ENCODE measurements at places on chromosomes 2 and 18.

- DNase-seq: no peak
Observed at GRCh38 chr2:199488772-199489400, 31.1 kb upstream of the SATB2 start.

DNA sequence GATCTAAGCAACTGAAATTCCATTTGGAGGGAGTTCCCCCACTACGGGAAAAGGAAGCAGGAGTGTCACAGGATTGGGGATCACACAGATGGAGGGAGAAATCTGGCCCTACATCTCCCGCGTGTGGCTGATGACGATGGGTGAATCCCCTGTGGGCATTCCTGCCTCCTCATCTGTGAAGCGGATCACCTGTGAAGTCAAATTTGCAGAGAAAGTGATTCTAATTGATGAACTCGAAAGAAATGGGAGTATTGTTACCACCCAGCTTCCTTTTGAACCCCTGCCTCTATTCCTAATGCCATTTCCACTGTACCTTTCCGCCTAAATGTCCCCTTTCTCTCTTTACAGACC is 92.0 kb downstream of the CMPK2 start:
- no peak for DNase-seq

- DNase-seq: no peak
Observed at GRCh38 chr18:21605213-21605612, 4.7 kb upstream of the ESCO1 start.

DNA sequence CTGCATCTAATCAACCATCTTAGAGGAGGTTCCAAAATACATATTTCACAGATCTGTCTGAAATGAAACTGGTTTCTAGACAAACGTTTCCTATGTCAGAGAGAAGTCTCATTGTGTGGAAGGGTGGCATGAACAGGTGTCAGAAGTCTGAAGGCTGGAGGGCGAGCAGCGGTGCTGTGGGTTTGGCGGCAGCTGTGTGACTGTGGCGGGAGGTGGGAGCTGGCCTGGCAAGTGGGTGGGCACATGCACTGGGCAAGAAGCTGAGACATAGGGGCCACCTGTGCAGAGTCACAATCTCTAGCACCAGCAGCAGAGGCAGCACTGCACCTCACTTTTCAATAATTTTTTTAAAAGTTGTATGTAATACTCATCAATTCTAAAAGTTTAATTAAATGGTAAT is 346.3 kb downstream of the DSC3 start:
- DNase-seq: no peak

GRCh38 chr2:14336759-14337382 is 295.6 kb upstream of the LRATD1 start:
- no peak for DNase-seq

DNA sequence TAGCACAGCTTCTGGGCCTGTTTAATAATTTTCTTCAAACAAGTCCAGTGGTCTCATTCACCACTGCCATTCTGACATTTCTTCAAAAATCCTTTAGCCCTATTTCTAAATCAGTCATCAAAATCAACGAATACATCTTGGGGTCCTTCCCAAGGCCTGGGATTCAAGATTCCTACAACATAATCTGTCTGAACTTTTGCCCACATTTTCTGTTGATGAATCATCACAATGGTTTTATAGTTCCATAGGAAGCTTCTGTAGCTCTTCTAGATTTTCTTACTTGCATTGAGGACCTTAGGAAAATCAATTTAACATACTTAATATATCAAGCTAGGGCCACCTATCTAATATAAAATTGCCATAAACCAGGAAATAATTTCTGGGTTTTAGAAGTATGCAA is 811.8 kb upstream of the ACVR2A start:
- no peak for DNase-seq

GRCh38 chr2:222622910-222623309 is 33.0 kb downstream of the FARSB start:
- DNase-seq: no peak

GRCh38 chr2:48483916-48484315 is 46.0 kb upstream of the STON1 start:
- DNase-seq: no peak

DNA sequence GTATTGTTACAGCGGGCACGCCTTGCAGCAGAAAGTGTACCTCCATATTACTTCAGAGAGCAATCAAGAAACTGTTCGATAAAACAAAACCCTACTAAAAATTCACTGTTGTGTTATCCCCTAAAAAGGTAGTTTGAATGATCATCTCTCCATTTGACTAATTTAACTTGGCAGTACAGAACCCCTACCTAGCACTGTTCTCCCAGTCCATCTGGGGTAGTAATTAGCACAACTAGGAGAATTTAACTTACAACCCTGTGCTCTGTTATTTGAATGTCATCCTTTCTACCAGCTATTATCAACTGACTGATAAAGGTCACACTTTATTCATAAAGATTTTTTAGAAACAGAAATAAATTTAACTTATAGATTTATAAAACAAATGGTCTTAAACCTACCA is 121.2 kb downstream of the EPB41L3 start:
- DNase-seq: no peak

- DNase-seq: no peak
Observed at GRCh38 chr18:46748466-46748865, 8.4 kb downstream of the ST8SIA5 start.

DNA sequence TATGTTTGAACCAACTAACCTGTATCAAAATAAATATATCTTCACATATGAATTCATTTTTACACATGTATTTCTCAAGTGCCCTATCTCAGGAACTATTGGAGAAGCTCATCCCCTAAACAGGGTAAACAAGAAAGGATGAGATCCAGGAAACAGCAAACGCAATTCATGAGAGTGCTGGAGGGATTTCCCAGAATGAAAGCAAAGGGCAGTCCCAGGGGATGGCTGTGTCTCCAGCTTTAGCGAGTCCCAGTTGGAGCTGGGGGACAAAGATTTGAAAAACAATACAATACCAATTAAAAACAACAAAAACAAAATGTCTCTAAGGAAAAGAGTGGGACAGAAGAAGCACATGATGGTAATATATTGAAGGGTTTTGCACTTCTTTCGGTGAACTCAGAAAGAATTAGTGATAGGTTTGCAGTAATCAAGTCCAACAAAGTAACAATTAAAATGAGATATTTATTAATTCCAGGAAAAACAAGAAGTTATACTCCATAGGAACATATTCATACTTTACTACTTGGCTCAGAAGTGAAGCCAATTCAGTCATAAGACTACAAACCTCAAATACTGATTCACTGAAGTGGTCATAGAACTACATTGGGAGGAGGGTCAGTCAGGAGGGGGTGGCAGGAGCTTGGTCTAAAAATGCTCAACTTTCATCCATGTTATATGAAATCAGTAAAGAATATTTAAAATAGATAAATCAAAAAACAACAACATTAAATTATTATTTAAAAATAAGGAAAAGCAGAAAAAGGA is 73.1 kb upstream of the PDE1A start:
- DNase-seq: no peak

GRCh38 chr2:235692671-235693171 is 198.9 kb downstream of the AGAP1 start:
- DNase-seq: no peak

DNA sequence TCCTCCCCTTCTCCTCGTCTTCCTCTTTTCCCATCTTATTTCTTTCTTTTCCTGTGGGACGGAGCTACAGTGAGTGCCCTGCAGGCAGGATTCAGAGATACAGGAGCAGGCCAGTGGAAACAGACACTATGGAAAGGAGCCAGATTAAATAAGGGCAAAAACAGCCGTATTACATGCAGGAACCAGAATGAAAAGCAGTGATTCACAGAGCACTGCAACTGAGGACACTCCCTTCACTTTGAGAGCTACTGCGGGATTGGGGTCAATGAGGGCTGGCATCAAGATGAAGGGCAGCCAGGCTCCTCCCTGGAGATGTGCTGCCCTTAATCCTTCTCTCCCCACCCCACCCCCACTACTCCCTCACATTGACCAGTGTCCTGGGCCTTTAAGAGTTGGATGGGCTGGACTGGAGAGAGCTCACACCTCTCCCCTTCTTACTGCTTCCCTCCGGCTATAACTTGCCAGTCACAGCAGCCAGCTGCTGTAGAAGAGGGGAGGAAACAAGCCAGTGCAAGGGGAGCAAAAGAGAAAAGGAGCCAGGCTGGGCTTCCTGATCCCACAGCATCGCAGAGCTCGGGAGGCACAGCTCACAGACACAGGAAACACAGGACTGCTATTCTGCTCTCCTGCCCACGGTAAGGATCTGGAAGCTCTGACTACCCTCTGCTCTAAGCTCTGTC is at the start of gene PLCD4:
Gene PLCD4 (plus strand): TSS at position 464 of the 680 bp plus-strand sequence. CDS start 7,841 bp downstream, outside the sequence.
- DNase-seq: no peak

DNA sequence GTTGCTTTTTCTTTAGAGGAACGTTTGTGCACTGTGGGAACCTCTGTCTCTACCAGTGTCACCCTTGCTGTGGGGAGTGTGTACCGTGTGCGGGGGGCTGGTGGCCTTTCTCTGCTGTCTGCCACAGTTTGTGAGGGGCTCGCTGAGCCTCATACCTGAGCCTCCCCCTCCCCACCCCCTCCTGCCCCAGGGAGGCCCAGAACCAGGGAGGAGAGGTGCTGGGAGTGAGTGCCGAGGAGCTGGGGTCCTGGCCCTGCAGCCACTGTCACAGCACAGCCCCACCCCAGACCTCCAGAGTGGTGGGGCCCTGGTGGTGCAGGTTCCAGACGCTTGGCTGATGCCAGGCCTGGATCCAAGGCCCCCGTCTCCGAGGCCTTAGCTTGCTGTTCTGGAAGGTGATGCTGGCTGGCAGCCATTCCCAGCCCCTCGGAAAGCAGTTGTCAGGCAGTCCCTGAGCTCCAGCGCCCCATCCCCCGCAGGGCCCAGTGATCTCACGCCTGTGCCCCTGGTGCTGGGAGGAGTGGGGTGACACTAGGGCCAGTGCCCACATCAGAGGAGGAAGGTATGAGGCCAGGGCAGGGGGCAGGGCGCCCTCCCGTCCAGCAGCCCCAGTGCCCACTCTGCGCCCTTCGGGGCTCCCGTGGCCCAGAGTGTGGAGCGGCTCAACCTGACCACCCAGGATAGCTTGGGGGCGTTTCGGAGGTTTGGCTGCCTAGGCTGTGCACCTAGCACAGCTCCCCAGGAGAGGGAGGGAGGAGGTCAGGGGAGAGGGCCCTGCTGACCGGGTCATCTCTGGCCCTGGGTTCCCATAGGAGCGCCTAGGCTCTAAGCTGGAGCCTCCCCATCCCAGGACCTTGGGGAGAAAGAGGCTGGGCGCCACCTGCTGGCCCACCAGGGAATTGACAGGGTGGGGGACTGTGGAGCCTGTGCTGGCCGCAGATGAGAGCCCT is 53.0 kb upstream of the ALPP start:
- DNase-seq: no peak

GRCh38 chr2:181857483-181857882 is 34.0 kb upstream of the ITPRID2 start:
- no peak for DNase-seq

DNA sequence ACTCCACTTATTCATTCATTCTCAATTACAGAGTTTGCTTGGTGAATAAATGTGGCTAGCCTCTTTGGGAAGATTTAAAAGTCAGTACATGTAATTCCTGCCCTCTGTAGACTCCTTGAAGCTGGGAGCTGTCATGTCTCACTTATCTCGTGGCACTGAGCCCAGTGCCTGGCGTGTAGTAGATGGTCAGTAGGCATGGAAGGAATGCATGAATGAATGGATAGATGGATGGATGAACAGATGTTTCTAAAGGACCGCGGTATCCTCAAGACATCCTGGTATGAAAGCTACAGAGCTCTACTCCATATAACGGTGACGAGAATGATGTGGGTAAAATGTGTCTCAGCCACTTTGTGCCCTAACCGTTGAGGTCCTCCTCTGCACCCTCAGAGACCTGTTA is 83.0 kb downstream of the MARCO start:
- no peak for DNase-seq

DNA sequence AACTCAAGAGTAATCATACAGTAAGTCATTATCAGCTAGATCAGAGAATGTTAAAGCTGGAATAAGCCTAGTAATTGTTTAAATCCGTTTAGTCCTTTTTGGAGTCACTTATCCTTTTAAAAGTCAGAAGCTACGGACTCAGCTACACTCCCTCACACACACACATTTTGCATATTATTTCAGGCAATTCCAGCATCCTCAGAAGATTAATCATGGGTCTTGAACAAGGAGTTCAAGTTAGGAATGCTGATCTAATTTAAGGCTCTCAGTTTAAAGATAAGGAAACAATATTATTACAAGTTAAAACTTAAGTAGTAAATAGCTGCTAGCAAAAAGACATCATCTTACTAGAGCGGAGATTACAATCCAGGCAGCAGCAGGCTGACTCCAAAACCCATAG is 74.3 kb downstream of the GTF3C3 start:
- DNase-seq: no peak

DNA sequence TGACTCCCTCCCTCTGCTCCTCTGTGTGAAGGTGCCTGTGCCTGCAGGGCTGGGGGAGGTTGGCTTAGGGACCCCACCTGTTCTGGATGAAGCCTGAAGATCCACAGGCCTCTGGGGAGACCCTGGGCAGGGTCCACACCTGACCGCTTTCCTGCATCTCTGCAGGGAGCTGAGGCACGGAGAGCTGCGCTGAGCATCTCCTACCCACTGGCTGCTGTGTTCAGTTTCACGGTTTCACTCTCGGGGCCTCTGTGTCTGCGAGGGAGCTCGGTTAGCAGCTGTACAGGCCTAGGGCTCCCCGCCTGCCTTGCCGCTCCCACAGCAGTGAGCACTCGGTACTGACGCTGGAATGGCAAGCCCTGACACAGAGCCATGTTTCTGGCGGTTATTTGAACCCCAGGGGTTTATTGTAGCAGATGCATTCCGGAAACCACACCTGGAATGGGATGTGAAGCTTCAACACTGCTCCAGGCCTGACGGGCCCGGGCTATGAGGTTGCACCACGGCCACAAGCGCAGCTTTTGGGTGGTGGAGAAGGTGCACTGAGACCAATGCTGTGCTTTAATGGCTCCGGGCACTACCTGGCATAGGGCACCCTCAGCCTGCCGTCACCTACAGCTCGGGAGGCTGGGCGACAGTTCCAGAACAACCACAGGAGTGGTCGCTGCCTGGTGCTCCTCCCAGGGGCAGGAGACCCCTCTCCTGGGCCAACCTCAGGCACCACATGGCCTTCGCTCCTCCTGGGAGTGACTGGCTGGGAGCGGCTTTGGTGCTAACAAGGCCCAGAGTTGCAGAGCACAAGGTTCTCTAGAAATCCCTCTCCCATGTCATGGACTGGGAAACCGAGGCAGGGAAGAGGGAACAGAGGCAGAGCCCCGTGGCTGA is 257.9 kb downstream of the NDUFA10 start:
- no peak for DNase-seq

DNA sequence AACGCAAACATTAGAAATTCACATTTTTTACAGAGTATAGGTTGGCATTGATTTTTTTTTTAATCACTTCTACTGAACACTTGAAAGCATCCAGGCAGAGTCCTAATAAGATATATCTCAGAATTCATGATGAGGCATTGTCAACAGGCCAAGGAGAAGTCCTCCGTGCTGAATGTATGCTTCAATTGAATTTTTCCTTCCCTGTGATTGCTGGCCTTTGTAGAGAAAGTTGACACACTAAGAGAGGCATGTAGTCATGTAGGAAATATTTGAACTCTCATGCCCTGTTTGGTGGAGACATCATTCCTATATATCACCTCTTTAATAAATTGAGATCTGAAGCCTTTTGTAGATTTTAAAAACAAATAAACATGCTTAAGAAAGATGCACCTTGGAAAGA is 844.9 kb downstream of the CPS1 start:
- DNase-seq: no peak

- DNase-seq: no peak
Observed at GRCh38 chr18:77164763-77165485, 32.3 kb upstream of the MBP start.

GRCh38 chr2:98579926-98580325 is 28.4 kb downstream of the COA5 start:
- no peak for DNase-seq
